Stimulated activated CD4-positive, alpha-beta T cell treated with anti-CD3 and anti-CD28 coated beads, Interleukin-15, amount 100 ng/mL, for 1 hour (primary cell): ENCODE measurements at places on chromosomes 7 and 10.

GRCh38 chr7:139034855-139035585 is 822 bp downstream of the ZC3HAV1L start:
- peak; percentile 18 for DNase-seq

GRCh38 chr7:75739796-75740672 is 1.3 kb upstream of the HIP1 start:
- DNase-seq: no peak

GRCh38 chr7:98133621-98134303 is 27.1 kb downstream of the LMTK2 start:
- no peak for DNase-seq

GRCh38 chr7:122166740-122167139 is 22.7 kb upstream of the AASS start:
- DNase-seq: no peak

GRCh38 chr7:130127821-130128317 is 57.5 kb downstream of the KLHDC10 start:
- no peak for DNase-seq
